NCI-H82 (cell line): ENCODE measurements at places on chromosomes 1 and 21.

DNA sequence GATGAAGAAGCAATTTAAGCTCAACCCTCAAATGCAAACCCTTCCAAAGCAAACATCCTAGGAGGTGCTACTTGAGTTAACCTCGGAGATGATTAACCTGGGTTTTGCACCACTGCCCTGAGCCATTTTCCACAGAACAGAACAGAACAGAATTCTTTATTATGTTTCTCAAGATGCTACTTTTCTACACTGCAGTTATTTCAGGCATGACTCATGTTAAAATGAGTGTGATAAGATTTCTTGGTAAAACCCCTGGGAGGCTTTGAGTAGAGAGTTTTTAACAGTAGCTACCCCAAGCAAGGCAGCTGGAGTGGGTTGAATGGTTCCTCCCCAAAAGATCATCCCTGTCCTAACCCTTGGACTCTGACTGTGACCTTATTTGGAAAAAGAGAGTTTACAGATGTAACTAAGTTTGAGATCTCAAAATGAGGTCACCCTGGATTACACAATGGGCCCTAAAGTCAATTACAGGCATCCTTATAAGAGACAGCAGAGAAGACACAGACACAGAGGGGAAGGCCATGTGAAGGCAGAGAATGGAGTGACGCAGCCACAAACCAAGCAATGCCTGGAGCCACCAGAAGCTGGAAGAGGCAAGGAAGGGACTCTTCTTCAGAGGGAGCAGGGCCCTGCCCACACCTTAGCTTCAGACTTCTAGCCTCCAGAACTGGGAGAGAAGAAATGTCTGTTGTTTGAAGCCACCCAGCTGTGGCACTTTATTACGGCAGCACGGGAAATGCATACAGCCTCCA lies 153.4 kb downstream of the ETS2 start:
- DNase-seq: no peak

- no peak for DNase-seq
Measured at GRCh38 chr1:246373828-246374569, 133.1 kb downstream of the SMYD3 start.

- DNase-seq: no peak
Measured at GRCh38 chr1:7232441-7233236, 447.4 kb downstream of the CAMTA1 start.

DNA sequence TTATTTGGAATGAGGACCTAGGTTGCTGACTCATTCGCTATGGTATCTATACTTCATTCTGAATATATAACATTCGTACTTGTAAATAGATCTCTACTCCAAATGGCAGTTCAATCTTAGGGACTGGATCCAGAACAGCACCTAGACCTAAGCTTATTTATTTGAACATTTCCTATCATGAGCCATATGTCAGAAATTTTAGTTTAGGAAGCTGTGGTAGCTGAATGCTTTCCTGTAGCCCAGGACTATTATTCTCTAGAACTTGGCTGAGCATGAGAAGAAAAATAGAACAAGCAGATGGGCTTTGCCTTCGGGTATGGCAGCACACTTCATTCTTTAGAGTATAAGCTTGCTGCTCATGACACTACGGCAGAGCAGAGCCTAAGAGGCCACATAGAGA lies 1114.4 kb upstream of the B3GALT2 start:
- no peak for DNase-seq

- DNase-seq: peak; percentile 42
Measured at GRCh38 chr1:244758708-244759107, 76.8 kb upstream of the COX20 start.

- no peak for DNase-seq
Measured at GRCh38 chr1:206012086-206012859, 9.1 kb upstream of the RAB7B start.

- peak; percentile 41 for DNase-seq
Measured at GRCh38 chr1:177600936-177601335, 368.9 kb downstream of the SEC16B start.

- DNase-seq: no peak
Measured at GRCh38 chr1:33143176-33143575, 38.7 kb downstream of the TRIM62 start.

GRCh38 chr1:25871086-25871703 lies 4.3 kb downstream of the PAQR7 start:
- peak; percentile 36 for DNase-seq

DNA sequence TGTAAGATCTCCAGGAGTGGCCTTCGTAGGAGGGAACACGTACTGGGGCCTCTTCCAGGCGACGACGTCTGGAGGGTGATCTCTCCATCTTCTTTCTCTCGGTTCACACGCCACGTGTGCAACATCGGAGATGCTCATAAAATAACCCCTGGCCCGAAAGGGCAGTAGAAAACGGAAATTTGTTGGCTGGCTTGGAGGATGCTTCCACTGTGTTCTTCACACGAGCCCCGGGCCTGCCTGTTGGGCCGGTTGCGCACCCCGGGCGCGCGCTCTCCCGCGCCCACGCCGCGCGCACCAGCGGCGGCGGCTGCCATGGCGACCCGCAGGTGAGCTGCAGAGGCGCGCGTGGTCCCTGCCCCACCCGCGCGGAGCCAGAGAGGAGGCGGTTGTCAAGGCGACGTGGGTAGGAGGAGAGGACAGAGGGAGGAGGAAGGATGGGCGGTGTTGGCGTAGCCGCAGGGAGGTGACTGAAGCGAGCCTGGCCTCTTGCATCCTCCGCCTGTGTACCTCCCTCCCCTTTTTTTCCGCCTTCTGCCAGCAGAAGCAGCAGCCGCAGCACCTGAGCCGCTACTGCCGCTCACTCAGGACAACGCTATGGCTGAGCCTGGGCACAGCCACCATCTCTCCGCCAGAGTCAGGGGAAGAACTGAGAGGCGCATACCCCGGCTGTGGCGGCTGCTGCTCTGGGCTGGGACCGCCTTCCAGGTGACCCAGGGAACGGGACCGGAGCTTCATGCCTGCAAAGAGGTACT lies at the start of gene ELAPOR1:
Gene ELAPOR1, plus strand, starts transcription at position 526 of the 752 bp plus-strand sequence. Its CDS starts 69 bp downstream, at position 595.
- peak; percentile 76 for DNase-seq

GRCh38 chr1:232528472-232529089 lies 101.4 kb downstream of the SIPA1L2 start:
- no peak for DNase-seq

DNA sequence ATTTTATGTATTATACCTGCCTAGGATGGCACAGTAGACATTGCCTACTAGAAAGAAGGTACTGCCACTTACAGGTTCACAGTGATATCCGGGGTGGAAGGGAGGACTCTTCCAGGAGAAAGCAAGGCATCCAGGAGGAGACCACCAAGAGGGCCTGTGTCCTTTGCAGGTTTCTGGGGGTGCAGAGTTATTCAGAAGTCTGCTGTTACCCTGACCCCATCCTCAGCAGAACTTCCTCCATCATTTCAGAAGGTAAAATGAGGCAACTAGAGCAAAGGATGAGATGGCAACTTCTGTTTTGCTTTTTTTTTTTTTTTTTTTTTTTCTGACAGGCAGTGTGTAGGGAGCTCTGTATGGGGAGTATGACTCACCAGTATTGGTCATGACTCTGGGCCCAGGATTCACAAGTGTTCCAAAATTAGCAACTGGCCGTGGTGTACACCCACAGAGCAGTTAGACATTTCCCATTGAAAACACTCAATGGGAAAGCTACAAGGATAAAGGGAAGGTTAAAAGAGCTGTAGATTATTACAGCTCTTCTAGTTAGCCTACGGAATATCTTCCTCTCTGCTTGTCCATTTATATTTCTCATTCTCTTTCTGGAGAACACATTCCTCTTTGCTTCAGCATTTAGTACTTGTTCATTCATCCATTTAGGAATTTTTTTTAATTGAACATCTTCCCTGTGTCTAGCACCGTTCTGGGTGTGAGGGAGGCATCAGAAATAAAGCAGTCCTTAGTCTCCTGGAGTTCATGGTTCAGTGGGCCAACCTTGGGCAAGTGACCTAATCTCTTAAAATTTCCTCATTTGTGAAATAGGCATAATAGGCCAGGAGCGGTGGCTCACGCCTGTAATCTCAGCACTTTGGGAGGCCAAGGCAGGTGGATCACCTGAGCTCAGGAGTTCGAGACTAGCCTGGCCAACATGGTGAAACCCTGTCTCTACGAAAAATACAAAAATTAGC lies 50.5 kb upstream of the PPP2R5A start:
- no peak for DNase-seq

GRCh38 chr1:53627666-53628065 lies 111.3 kb downstream of the GLIS1 start:
- DNase-seq: no peak

DNA sequence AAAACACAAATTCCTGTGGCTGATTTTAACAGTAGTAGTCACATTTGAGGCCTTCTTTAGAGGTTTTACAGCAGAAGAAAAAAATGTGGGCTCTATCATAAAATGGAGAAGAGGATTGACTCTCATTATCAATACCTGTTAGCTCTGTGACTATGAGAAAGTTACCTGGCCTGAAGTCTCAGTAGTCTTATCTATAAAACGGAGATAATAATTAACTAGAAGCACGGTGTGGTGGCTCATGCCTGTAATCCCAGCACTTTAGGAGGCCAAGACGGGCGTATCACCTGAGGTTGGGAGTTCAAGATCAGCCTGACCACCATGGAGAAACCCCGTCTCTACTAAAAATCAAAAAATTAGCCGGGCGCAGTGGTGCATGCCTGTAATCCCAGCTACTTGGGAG lies 90.4 kb upstream of the PLPPR4 start:
- DNase-seq: no peak

GRCh38 chr1:184743062-184743756 lies 11.4 kb downstream of the EDEM3 start:
- DNase-seq: no peak

DNA sequence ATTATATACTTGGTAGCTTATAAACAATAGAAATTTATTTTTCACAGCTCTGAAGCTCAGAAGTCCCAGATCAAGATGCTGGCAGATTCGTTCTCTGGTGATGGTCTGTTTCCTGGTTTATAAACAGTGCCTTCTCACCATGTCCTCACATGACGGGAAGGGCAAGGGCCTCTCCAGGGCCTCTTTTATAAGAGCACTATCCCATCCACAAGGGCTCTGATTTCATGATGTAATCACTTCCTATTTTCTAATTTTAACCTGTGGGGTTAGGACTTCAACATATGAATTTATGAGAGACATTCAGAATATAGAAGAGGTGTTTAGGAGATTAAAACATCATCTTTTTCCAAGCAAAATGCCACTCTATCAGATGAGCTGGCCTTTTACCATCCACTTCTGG lies 32.1 kb upstream of the PLPPR4 start:
- no peak for DNase-seq

DNA sequence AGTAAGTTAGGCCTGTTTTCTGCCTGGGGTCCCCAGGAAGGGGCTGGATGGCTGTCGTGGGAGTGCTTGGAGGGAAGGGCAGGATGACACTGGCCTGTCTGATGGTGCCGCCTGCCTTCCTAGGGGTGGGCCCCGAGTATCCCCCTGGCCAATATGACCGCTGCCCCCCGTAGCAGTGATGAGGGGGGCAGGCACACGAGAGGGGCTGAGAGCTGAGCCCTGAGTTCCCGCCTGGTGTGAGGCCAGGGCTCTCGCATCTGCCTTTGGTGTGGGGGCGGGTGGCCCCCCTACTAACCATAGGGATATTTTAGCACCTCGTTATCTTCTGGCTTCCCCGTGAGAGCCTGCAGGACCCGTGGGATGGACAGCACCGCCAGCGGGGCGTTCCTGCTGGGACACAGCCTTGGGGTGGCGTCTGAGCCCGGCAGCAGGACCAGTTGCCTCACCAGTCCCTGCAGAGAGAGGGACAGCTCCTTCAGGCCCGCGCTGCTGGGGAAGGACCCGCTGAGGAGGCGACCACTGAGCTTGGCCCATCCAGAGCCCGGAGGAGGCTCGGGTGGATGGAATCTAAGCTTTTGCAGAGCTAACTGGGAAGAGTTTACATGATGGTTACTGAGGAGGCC lies 10.4 kb downstream of the KRTAP10-1 start:
- DNase-seq: no peak
